ENCODE measurements at places on chromosomes 2 and 18.

- DNase-seq = no peak
These were observed 55.5 kb upstream of the ZDBF2 start for GRCh38 chr2:206218796-206219499.

- DNase-seq = no peak
These were observed 275.0 kb downstream of the PTGR3 start for GRCh38 chr18:74933930-74934329.

- no peak for DNase-seq
These were observed 134.8 kb downstream of the GCA start for GRCh38 chr2:162478721-162479129.

DNA sequence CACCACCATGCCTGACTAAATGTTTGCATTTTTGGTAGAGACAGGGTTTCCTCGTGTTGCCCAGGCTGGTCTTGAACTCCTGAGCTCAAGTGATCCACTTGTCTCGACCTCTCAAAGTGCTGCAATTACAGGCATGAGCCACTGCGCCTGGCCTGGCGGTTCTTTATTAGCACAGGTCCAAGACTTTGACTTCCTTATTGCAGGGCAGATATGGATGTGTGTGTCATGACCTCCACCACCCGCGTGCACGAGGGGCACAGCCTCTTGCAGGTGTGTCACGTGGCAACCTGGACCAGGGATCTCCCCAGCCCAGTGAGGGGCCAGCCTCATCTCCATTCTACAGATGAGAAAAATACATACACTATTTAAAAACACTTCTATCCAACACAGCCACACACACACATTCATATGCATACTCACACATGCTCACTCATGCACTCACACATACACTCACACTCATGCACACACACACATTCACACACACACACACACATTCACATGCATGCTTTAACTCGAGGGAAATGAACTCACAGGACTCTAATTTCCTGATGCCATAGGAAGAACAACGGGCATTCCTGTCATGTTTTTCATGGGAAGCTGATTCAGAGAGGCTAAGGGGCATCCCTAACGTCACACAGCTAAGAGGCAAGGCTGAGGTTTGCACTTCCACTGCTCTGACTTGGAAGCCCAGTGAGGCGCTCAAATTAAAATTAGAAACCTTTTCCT lies 38.8 kb downstream of the RRM2 start:
- no peak for DNase-seq

DNA sequence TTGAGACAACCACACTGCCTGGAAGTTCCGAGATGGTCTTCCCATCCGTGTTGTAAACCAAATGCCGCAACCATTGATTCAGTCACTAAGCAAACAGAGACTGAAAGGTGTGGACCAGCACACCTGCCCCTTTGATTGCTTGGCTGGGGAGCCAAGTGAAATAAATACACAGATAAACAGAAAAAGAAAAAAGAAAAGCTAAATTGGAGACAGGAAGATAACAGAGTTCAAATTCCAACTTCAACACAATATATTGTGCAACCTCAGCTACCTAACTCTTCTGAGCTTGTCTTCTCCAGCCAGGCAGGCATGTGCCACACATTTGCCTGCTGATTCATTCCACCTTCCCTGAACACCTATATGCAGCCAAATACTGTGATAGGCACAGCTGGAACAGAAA lies 110.9 kb downstream of the PID1 start:
- no peak for DNase-seq
